ENCODE measurements at places on chromosomes 16 and 17.

GRCh38 chr16:64865069-64865696 lies 256.7 kb downstream of the CDH11 start:
- DNase-seq, result no peak

DNA sequence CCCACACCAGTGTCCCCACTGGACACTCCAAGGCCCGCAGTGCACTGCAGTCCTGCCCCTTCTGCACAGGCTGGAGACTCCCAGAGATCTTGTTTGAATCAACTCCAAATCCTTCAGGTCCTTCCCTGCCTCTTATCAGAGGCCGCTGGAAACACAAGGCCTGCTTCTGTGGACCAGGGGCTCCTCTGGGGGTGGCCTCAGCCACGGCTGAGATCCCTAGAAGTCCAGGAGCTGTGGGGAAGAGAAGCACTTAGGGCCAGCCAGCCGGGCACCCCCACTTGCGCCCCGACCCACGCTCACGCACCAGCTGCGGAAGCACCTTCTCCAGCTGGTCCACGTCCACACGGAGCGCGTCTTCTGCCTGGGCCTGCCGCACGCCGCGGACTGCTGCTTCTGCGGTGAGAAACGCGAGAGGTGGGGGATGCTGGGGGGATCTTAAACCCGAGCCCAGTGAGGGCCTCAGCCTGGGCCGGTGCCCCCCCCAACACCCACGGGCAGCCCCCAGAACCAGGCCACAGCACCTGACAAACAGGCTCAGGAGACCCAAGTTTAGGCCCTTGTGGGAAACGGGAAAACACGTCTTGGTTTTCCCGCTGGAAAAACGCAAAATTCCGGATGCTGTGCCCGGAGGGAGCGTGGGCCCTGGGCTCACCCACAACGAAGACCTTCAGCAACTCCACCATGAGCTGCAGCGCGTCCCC lies 3.5 kb downstream of the CENPX start:
- no peak for DNase-seq

DNA sequence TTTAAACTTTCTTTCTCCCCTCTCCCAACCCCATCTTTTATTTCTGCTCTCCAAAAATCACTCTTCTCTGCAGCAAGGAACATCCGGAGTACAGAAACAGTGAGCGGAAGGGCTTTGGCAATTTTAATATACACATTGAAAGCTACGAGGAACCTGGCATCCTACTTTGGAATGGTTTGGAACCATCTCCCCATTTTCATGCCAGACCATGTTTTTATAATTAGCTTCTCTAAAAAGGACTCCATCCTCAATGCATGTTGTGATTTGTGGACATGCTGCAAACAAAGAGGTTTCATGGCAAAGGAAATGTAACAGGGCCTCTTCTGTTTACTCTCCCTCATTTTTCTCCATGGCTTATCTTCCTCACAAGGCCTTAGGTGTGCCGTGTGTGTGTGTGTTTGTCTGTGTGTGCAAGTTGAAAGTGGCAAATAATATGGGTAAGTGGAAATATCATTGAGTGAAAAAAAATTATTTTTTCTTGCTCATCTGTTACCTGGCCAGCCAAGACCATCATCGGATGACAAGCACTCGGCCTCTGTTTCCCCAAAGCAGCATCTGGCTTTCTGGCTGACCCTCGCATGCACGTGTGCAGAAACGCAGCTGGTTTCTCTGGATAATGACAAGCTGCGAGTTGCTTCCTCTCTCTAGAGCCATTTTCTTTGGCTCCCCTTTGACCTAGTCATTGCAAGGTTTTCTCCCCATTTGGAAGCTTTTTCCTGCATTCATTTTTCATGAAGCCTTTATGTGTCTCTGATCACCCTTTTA lies 585.0 kb downstream of the TMEM114 start:
- no peak for DNase-seq

GRCh38 chr17:17860766-17861107 lies 24.0 kb upstream of the SREBF1 start:
- DNase-seq, result no peak

- DNase-seq, result no peak
These were observed 5.0 kb upstream of the NFE2L1 start for GRCh38 chr17:48043176-48043575.

- no peak for DNase-seq
These were observed 63.7 kb upstream of the LYRM9 start for GRCh38 chr17:27956601-27957445.

DNA sequence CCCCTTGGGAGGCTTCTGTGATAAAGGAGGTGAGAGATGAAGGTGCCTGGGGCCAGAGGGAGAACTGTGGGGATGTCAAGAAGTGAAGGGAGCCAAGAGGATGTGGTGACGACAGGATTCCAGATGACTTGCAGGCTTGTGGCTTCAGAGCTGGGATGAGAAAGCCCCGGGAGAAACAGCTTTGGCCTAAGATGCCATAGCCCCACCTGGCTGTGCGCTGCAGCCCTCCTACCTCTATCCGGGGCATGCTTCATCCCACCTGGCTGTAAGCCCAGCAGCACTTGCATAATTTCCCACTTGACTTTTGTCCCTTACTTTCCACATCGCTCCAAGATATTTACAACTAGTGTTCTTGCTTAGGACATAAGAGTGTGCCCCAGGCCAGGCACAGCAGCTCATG lies 29.3 kb downstream of the GINS3 start:
- no peak for DNase-seq

DNA sequence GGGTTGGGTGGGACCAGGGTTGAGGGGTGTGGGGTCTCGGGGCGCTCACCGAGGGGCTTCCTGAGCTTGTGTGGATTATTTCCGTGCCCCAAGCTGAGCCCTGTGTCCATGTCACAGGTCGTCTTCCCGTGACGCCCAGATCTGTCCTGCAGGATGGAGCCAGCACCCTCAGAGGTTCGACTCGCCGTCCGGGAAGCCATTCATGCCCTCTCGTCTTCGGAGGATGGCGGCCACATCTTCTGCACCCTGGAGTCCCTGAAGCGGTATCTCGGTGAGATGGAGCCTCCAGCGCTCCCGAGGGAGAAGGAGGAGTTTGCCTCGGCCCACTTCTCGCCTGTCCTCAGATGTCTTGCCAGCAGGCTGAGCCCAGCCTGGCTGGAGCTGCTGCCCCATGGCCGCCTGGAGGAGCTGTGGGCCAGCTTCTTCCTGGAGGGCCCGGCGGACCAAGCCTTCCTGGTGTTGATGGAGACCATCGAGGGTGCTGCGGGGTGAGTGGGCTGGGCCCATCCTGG lies 1.0 kb downstream of the TELO2 start:
- DNase-seq, result no peak

DNA sequence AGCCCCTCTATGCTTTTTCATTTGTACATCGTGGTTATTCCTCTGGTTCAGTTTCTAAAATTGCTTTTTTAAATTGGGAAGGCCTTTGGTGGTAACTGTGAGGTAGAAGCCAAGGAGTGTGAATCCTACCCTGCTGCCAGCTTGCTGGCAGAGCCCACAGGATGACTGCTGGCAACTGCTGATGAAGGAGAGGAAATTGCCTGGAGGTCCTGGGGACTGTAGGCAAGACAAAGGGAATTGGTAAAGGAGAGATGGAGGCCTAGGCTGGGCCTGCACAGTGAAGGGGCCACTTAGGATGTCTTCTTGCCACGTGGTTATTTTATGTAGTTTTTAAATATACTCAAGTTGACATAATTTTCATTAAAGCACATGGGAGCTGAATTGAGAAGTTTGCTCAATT lies 15.8 kb downstream of the C17orf58 start:
- DNase-seq, result no peak

DNA sequence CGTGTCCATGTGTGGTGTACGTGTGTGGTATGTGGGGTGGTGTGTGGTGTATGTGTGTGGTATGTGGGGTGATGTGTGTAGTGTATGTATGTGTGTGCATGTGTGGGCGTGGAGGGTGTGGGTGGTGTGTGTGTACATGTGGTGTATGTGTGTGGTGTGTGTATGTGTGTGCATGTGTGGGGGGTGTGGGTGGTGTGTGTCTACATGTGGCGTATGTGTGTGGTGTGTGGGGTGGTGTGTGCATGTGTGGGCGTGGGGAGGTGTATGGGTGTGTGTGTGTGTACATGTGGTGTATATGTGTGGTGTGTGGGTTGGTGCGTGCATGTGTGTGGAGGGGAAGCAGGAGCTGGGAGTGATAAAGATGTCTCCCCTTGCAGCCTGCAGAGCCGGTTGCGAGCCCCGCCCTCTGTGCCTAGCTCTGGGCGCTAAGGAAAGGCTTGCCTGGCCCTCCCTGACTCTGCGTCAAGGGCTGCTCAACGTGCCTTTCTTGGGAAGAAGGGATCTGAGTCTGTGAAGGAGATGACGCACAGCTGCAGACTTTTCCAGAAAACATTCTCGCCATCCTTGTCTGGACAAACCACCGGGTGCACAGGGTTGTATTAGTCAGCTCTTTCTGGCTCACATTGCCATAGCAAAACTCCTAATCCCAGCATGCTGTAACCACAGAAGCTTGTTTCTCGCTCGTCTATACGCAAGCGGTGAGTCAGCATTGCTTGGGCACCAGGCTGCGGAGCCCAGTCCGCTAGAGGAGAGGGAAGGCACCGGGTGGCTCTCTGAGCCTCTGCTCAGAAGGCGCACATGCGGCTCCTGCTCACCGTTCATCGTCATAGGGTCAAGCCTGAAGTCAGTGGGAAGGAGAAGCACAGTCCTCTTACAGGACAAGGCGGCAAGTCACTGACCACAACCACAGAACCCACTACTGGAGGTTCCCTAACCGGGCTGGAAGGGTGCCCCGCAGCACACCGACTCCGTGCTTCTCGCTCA lies 2.0 kb upstream of the CD300H start:
- DNase-seq, result no peak

Measured in NCI-H1436 (cell line).